Globus pallidus (tissue), 1 donor: ENCODE measurements at places on chromosomes 13 and 19.

DNA sequence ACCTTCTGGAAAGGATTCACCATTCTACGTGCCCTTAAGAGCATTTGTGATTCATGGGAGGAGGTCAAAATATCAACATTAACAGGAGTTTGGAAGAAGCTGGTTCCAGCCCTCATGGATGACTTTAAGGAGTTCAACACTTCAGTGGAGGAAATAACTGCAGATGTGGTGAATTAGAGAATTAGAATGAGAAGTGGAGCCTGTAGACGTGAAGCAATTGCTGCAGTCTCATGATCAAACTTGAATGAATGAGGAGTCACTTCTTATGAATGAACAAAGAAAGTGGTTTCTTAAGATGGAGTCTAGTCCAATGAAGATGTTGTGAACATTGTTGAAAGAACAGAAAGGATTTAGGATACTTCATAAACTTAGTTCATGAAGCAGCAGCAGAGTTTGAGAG lies 129.1 kb downstream of the TNFRSF19 start:
- DNase-seq, result no peak

GRCh38 chr13:48625413-48626076 lies 28.2 kb upstream of the CYSLTR2 start:
- no peak for DNase-seq

DNA sequence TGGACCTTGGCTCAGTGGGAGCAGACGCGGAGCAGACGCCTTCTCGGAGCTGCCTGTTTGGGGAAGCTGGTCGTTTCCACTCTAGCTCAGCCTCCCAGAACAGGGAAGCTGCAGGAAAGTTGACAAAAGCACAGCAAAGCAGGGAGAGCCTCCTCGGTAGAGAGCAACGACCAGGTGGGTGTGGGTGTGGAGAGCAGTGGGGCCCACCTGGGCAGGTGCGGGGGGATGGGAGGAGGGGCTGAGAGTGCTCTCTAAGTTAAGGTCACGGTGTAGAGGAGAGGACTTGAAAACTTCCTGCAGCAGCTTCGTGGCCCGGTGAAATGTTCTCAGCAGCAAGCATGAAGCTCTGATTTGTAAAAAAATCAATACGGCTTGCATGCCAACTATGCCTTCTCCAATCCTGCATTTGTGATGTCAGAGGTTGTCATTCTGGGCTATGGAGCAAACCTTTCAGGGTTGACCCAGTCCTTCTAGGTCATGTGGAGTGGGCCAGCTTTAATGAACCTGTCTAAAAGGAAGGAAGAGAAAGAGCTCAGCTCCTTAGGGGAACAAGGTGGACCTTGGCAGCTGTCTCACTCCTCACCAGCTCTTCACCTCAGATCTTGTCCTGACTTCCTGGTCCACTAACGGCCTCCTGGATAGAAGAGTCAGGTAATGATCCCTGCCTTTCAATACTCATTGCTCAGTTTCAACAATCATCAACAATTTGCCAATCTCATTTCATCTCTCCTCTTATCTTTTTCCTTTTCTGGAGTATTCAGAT lies 85.8 kb upstream of the UBL3 start:
- DNase-seq, result no peak

DNA sequence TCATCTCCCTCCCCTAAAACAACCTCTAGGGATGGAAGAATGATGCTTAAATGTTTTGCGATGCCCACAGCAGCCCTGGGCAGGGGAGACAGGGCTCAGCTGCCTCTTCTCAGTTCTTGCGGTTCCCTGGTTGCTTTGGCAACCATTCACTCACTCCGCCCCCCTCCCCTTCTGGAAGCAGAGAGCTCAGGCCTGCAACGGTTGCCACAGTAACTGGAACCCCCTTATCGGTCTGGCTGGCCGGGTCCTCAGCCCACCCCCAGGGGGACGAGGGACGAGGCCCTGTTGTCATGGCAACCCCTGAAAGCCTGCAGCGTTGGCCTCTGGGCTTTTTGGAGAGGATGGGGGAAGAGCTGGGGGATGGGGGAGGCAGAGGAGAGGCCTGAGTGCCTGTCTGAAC lies 19.5 kb downstream of the NOVA2 start:
- DNase-seq, result no peak

- DNase-seq, result peak; percentile 3
Measured at GRCh38 chr13:80873589-80873988, 532.7 kb upstream of the SPRY2 start.

DNA sequence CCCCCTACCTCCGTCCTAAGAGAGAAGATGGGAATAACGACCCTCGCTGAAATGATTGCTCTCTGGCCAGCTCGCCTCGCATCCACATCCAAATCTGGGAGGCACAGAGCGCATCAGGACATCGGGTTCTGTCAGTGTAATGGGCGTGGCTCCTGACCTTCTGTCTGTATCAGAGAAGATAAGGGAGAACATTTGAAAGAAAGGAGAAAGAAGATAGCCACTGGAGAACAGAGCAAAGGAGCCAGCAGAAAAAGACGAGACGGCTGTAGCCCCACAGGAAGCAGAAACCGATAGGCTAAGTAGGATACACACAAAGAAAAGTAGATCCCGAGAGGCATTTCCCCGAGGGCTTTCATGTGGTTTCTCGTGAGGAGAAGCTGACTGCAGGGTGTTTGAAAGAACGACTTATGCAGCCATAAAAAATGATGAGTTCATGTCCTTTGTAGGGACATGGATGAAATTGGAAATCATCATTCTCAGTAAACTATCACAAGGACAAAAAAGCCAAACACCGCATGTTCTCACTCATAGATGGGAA lies 14.0 kb upstream of the GJB2 start:
- no peak for DNase-seq

- no peak for DNase-seq
Measured at GRCh38 chr13:54133746-54134145, 1105.1 kb downstream of the OLFM4 start.

DNA sequence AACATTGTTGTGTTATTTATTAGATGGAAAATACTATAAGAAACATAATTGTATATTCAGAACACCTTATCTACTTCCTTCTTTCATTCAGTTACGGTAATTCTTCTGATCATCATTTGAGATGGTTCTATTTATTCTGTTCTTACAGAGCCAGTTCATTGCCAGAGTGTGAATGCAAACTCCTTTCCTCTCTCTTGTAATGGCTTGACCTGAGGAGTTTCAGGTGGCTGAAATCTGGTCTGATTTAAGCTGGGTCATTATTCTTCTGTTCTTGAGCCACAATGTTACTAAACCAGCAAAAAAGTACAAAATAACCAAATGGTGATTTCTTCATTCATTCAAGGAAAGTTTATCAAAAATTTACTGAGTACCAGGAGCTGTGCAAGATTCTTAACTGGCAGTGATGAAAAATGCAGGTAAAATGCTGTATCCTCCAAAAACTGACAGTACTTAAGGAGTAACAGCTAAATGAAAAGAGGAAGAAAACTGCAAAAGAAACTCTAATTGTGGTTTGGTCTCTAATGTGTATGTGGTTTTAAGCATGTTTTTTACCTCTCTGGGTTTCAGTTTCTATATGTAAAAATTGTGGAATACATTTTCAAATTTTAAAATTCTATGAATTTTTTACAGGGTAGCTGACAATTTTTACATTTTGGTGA lies 182.4 kb upstream of the UFM1 start:
- no peak for DNase-seq

DNA sequence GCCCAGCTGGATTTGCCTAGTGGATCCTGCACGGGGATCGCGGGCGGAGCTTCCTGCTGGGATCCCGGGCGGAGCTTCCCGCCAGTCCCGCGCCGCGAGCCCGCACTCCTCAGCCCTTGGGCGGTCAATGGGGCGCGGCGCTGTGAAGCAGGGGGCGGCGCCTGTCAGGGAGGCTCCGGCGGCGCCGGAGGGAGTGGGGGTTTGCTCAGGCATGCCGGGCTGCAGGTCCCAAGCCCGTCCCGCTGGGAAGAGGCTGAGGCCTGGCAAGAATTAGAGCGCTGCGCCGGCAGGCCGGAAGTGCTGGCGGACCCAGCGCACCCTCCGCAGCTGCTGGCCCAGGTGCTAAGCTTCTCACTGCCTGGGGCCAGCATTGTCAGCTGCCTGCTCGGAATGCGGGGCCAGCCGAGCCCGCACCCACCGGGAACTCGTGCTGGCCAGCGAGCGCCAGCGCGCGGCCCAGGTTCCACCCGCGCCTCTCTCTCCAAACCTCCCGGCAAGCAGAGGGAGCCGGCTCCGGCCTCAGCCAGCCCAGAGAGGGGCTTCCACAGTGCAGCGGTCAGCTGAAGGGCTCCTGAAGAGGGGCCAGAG lies 119.6 kb downstream of the PRR20E start:
- DNase-seq, result no peak

GRCh38 chr19:1122972-1123363 lies 19.2 kb downstream of the GPX4 start:
- no peak for DNase-seq

DNA sequence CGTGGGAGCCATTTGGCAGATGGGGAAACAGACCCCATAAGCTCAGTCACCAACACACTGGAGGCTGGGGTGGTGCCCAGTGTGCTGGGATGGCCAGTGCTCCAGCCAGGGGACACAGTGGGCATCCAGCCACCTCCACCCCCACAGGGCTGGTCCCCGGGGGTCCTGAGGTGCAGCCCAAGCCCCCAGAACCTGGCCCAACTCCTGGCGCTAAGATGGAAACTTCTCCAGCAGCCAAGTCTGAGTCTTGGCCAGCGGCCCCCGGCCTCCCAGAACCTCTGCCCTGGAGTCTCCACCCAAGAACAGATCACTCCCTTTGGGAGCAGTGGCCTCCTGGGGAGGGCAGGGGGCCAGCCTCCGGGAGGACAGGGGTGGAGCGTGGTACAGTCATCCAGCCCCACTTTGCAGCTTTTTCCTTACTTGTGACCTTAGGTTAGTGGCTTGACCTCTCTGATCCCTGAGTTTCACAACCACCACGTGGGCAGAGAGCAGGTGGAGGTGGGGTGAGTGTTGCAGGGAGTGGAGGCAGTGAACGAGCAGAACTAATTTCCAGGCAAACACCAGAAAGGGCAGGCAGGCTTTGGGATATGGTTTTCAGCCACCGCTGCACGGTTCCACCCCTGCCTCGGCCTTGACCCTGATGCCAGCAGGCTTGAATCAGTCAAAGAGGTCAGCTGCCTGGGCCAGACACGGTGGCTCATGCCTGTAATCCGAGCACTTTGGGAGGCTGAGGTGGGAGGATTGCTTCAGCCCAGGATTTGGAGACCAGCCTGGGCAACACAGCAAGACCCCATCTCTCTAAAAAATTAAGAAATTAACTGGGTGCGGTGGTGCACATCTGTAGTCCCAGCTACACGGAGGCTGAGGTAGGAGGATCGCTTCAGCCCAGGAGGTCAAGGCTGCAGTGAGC lies 4.3 kb upstream of the NRTN start:
- DNase-seq, result no peak

GRCh38 chr13:114128624-114129522 lies 3.5 kb downstream of the RASA3 start:
- peak; percentile 60 for DNase-seq

GRCh38 chr13:106178816-106179215 lies 356.6 kb downstream of the EFNB2 start:
- DNase-seq, result no peak

GRCh38 chr13:37602733-37603381 lies 4.3 kb upstream of the POSTN start:
- DNase-seq, result peak; percentile 34

- DNase-seq, result no peak
Measured at GRCh38 chr13:30849611-30850010, 56.5 kb upstream of the MEDAG start.

- DNase-seq, result no peak
Measured at GRCh38 chr19:38475176-38475575, 41.7 kb downstream of the RYR1 start.

DNA sequence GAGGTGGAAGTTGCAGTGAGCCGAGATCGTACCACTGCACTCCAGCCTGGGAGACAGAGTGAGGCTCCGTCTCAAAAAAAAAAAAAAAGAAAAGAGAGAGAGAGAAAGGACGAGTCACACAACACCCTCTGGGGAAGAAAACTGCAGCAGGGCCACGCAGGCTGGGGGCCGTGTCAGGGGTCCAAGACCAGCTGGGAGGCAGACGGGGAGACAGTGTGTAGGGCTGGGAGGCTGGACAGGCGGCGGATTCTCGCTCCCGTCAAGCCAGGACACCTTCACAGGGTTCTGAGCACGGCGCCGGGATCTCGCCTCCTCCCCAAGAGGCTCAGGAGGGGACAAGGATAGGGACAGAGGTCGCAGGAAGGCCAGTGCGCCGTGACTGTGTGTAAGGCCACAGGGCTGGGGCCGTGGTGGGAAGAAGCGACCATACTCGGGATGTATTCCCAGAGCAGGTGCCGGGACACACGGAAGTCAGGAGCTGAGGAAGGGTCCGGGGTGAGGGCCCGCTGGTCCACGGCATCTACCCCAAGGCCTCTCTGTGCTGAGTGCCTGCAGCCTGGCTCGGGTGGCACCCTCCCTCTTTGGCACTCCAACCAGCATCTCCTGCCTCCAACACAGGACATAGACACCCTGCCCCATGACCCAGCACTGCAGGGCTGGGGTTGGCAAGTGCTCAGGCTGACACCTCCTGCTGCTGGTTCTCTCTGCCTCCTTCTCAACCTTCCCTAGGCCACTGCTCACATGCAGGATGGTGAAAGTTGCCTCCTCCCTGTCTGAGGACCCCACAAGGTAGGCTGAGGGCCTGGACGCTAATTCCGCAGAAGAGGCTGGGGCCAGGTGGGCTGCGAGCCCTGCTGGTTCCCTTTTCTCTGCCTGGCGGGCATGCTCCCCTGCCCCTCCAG lies 21.2 kb downstream of the ZNF787 start:
- DNase-seq, result no peak

DNA sequence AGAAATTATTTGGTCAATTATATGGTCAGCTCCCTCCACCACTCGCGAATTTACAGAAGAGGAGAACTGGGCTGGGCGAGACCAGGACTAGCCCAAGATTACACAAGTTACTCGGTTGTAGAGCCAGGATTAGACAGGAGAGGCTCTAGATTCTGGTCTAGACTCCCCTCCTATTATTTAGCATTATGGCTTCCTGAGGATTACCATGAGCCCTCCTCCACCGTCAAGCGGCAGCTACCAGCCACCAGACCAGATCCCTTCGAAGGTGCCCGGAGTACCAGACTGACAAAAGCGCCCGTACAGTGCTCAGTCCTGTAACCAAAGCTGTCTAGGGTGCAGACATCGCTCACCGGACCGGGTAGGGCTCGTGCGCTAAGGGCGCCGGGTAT lies 497 bp upstream of the MLNR start:
- DNase-seq, result no peak

DNA sequence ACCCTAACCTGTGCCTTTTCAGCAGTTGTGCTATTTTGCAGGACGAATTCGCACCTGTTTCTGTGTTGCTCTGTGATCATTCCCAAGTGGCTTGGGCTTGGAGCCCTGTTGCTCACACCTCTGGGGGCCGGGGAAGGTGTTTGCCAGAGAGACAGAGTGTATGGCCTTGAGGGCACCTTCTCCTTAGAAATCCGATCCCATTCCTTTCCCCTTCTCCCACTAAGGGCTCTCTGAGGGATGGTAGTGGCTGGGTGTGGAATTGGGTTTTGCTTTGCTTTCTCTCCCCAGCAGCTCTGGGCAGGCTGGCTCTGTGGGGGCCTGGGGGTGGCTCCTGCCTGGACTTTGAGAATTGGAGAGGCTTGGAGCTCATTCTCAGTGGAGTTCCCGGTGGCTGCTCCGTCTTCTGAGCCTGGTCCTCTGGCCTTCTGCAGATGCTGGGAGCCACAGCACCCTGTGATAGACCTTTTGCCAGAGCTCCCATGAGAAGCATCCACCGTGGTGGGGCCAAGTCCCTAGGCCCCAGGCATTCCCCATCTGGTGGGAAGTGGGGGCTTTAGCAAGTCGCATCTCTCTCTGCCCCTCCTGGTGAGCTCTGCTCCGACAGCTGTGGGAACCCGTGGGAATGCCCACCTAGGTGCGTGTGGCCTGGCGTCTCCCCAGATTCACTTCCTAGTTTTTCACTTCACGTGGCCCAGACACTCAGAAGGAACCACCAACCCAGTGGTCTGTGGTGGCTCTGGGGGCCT lies 26.1 kb downstream of the ATP11A start:
- DNase-seq, result no peak

GRCh38 chr19:2582984-2583956 lies 107.3 kb downstream of the GADD45B start:
- no peak for DNase-seq
